ENCODE measurements at places on chromosomes 3 and 15.
A peak's percentile ranks its signal among the peaks of the same experiment; 100 is the strongest.

DNA sequence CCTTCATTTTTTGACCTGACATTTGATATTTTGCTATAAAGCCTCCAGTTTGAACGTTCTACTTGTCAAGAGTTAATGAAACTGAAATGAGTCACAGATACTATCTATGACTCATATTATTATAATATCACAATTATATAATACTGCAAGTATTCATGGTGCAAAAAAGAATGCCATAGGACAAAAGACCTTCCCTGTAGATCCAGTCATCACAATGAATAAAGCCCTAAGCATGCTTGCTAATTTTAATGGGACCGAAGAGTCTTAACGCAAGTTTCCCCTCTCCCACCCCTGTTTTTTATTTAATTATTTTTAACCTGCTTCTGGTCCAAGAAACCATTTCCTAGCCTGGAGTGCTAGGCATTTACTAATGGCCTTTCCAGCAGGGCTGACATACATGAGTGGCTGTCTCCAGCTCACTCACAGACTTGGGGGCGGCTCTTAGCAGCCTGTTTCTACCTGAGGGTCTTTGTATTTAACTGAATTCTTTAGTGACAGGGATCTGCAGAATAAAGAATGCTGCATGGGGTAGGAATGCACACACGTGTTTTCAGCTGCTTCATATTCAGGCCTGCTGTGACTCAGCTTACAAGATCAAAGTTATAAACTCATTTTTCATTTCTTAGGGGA lies 61.2 kb downstream of the THBS1 start:
- DNase-seq, result no peak

DNA sequence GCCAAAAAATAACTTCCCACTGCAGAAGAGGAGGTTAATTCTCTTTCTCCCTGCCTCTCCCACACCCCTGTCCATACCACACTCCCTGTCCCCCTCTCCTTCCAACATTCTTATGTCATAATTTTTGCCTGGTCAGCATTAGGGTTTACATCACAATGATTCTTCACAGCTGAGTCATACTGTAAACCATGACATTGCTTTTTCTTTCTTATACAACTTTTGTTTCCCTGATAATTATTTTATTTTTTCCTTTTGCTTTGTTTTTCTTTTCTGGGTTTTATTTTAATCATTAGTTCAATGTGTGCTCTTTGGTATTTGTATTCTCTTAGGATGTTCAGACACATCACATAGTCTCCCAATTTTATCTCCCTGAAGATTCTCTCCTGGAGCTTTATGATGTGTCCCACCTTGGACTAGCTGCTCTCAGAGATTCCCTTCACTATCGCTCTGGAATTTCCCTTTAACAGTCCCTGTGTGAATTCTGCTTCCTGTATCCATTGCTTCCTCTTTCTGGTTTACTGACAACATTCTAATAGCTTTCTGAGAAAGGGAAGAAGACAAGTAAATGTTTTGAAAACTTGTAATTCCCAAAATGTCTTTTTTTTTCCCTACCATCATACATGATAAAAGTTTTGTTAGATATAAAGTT lies 70.7 kb downstream of the SOX2 start:
- no peak for DNase-seq

- no peak for DNase-seq
These were observed 22.9 kb downstream of the SIAH2 start for GRCh38 chr3:150739877-150740645.

- no peak for DNase-seq
These were observed 94.2 kb upstream of the THRB start for GRCh38 chr3:24588629-24589512.

- no peak for DNase-seq
These were observed 17.0 kb upstream of the SLC9A9 start for GRCh38 chr3:143865302-143865701.

- DNase-seq, result no peak
These were observed 13.9 kb downstream of the TNIK start for GRCh38 chr3:171446301-171446700.

DNA sequence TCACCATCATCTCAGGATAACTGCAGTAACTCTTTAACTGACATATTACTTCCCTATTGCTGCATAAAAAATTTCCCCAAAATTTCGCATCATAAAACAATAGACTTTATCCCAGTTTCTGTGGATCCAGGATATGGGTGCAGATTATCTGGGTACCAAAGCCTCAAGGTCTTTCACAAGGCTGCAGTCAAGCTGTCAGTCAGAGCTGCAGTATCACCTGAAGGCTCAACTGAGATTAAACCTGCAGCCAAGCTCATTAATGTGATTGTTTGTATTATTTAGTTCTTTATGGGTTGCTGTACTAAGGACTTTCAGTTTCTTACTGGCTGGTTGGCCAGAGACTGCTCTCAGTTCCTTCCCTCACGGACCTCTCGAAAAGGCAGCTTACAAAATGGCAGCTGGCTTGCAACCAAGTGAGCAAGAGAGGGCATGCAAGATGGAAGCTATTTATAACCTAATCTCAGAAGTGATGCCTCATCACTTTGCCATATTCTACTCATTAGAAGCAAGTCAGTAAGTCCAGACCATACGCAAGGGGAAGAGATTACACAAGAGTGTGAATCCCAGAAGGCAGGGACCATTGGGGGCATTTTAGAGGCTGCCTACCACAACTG lies 54.9 kb downstream of the DCUN1D1 start:
- DNase-seq, result no peak

DNA sequence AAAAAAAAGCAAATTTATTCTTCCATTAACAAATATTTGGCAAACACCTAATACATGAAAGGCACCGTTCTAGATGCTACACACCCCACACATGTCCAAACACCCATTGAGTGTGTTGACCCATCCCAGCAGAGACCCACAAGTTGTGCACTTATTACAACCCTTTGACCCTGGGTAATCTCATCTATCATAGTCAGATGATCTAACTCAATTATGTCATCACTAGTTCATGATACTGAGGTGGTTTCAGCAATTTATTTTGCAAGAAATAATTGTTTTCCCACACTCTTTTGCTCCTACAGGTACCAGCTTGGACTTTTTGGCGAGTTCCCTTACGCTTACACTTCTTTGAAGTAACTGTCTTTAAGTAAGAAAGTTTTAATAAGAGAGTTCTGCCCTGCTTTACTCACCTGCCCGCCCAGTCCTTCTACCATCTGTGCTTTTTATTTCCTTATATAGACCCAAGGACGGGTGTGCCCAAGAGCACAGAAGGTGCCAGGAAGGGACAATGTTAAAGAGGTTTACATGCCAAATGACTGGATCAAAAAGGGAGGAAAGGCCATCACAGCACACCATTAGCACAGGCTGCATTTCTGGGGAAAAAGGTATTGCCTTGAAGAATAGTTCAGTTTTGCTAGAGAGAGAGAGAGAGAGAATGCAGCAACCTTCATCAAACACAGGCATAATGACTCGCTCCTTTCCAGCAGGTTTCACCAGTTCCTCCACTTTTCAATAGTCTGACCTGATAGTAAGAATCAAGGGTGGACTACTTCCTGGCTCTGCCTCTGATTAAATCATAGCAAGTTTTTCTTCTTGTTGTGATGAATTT lies 54.5 kb upstream of the ATP11B start:
- DNase-seq, result no peak

GRCh38 chr3:4045756-4046155 lies 246.5 kb downstream of the LRRN1 start:
- no peak for DNase-seq

DNA sequence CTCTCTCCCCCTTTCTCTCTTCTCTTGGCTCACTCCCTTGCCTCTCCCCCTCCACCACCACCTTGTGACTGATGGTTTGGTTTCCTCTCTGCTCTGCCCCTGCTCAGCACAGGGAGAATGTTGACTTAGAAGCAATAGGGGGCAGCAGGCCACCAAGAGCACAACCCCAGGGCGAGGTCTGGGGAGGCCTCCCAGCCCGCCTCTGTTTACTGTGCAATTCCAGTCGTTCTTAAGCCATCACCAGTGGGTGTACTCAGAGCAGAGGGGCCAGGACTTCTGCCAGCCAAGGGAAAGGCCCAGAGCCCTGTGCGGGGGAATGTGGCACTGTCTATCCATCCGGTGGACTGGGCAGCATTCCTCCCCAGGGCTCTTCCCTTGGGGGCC lies 5.7 kb upstream of the APEH start:
- no peak for DNase-seq

DNA sequence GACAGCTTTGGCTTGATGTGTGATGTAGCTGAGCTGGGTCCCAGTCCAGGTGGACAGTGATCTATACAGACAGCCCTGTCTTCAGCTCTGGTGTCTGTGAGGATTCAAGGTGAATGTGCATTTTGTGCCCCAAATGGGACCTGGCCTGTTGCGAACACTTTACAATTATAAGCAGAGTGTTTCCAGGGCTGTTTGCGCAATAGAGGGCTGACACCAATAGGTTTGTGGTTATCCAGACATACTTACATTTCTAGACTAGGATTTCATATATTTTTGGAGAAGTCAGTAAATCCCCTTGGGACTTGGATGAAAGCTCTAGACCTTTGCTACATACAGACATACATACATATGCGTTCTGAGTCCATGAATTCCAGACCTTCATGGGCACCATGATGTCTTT lies 4.2 kb upstream of the TATDN2 start:
- no peak for DNase-seq

DNA sequence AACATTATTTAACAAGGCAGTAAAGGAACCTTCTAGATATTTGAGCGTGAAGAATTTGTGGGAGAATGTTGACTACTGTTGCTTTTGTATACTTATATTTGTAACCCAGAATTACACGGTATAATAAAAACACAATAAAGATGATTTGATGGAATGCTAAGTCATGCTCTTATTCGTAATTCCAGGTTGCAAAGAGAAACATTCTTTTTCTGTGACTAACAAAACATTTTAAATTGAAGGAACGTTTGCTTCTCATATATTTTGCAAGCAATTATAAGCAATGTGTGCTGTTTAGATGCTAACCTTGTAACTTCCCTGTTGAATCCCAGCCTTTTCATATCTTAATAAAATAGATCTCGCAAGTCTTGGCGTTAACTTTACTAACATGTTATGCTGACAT lies 124.4 kb upstream of the CGNL1 start:
- DNase-seq, result no peak

DNA sequence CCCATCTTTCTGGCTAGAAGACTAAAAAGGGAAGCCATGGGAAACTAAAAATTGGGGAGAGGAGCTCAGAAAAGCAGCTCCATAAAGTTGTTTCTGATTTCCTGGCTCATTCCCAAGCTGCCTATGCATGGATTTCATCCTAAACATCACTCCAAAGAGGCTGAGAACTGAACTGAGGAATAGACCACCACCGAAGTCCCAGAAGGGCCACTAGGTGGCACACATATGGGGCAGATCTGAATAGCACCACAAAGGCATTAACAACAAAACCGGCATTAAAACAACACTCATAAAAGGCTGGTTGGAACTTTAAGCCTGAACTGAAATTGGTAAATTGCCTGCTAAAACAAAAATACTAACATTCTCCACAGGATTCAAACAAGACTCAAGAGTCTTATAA lies 106.3 kb downstream of the PLD1 start:
- no peak for DNase-seq

GRCh38 chr3:143123353-143123984 lies 3.9 kb downstream of the CHST2 start:
- no peak for DNase-seq

DNA sequence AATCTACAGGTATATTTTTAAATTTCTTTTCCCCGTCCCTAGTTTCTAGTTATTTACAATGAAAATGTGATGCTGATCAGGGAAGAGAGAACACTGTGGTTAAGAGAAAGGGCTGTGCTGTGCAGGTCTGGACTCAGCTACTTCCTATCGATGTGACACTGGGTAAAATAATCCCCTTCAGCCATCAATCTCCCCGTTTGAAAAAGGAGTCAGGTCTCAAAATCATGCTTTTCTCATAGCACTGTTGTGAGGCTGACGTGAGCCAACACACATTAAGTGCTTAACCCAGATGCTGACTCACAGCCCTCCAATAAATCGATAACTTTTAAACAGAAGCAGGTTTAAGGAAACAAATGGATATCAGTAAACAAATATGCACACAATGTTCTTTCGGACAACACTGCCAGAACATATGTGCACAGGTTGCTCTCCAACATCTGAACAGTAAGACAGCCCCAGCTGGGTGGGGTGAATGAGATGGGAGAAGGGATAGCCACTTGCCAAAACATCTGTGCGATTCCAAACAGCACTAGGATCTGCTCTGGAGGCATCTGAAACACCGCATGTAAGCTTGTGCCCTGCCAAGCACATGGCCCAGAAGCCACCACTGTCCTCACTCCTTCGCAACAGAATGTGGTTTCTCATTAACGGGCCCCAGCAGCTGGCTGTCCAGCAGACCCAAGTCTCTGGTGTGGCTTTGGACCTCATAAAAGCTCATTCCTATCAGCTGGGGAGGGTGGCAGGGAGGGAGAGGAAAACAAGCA lies 143.2 kb upstream of the PRICKLE2 start:
- peak; percentile 69 for DNase-seq

DNA sequence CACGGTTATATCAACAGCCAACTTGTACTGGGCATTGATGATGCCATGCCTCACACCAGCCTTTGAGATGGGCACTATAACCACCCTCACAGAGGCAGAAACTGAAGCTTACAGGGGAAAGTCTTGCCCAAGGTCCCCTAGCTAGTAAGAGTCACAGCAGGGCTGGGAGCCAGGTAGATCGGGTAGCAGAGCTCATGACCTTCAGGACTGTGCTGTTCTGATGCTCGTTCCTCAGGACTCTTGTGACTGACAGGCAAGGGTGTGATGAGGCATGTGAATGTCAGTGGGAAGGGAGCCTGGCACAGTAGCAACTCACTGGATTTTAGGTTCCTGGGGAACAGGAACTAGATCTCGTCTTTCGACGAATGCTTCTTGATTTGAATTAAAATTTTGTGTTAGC lies 65.7 kb downstream of the RLBP1 start:
- DNase-seq, result no peak

DNA sequence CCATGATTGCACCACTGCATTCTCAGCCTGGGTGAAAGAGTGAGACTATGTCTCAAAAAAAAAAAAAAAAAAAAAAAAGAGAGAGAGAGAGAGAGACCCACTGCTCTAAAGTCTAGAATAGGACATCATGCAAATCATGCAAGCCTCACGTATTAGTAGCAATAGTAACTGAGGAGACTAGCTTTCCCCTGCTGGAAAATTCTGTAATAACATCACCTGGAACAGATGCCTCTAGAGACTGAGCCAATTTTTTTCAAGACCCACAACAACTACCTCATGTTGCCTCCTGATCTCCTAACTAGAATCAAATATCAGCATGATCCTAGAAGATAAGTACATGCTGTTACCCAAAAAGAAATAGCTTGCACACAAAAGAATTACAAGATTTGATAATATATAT lies 461.9 kb downstream of the AGBL1 start:
- DNase-seq, result peak; percentile 69

- DNase-seq, result no peak
These were observed 48.1 kb downstream of the MAGEF1 start for GRCh38 chr3:184663756-184664155.

- DNase-seq, result no peak
These were observed 53.0 kb downstream of the PIAS1 start for GRCh38 chr15:68107142-68107541.

DNA sequence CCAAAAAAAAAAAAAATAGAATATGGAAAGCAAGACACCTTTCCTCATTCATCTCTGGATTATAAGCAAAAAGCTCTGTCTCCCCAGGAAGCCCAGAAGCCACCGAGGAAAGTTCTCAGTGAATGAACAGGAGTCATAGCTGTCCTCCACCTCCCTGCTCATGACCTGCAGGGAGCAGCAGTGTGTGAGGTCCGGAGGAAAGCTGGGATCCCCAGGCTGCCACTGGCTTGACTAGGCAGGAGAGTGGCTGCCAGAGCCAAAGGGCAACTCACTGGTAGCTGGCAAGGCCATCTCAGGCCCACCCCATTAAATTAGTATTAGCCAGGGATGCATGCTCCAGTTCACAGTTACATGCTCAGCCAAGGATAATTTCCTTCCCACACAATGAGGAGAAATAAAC lies 191.6 kb upstream of the STT3B start:
- DNase-seq, result no peak

GRCh38 chr15:79943820-79944219 lies 27.2 kb downstream of the BCL2A1 start:
- no peak for DNase-seq

Data from NCI-H524 (cell line).